IPS DF 19.7 (cell line): ENCODE measurements at places on chromosomes 2 and 18.

DNA sequence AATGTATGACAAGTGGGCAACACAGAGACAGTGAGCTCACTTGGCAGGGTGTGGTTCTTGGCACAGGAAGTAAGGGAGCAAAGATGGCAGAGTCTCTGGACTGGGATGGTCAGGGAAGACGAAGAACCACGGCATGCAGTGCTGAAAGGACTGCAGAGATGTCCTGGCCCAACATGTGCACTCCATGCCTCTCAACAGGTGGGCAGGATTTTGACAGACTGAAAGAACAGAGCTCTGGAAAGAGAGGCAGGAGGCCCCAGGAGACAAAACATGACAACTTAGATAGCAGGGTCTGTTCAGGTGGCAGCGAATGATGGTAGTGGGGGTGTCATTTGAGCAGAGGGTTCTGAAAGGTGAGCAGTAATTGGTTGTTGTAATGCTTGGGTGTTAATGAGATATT is 180.3 kb downstream of the FHOD3 start:
- no peak for DNase-seq

DNA sequence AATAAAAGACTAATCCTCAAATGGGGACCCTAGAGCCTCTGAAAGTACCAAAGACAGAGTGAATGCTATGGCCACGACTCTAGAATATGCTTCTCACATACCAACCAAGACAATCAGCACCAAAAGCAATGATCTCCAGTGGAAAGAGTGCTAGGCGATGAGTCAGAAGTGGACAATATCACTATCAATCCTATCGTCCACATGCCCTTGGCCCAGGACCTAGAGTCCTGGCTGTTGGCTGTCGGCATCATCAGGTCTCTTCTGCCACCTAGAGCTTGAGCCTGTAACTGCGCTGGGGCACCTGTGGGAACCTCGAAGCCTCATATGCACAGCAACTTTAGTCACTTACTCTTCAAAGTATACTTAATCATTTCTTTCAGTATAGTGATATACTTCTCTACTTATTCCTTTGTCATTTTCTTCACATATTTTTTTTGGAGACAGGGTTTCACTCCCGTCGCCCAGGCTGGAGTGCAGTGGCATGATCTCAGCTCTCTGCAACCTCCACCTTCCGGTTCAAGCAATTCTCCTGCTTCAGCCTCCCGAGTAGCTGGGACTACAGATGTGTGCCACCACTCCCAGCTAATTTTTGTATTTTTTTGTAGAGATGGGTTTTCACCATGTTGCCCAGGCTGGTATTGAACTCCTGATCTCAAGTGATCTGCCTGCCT is 29.7 kb downstream of the NOL10 start:
- peak; percentile 3 for DNase-seq

GRCh38 chr18:903701-904100 is 970 bp upstream of the ADCYAP1 start:
- no peak for DNase-seq

DNA sequence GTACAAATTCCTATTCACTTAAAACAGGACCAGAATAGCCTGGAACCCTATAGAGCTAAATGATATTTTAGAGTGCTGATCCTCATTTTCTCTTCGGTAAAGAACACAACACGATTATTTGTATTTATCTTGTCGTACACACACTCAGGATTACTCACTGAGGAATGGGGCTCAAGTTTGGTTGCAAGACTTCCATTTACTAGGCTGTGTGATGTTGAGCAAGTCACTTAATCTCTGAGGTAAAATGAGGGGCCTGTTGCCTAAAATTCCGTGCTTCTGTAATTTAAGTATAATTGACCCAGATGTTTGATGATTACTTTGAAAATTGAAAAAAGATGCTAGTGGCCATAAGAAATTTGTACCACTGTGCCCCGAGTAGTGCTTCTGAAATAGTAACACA is 42.6 kb upstream of the MAP4K3 start:
- DNase-seq: no peak

- DNase-seq: no peak
These were observed 52.7 kb downstream of the FAM171B start for GRCh38 chr2:186746584-186746983.

- DNase-seq: no peak
These were observed 77.8 kb upstream of the STON1 start for GRCh38 chr2:48452108-48452507.

GRCh38 chr2:120365236-120365793 is 19.4 kb downstream of the INHBB start:
- no peak for DNase-seq

GRCh38 chr2:163182764-163183354 is 344.3 kb upstream of the KCNH7 start:
- DNase-seq: no peak

DNA sequence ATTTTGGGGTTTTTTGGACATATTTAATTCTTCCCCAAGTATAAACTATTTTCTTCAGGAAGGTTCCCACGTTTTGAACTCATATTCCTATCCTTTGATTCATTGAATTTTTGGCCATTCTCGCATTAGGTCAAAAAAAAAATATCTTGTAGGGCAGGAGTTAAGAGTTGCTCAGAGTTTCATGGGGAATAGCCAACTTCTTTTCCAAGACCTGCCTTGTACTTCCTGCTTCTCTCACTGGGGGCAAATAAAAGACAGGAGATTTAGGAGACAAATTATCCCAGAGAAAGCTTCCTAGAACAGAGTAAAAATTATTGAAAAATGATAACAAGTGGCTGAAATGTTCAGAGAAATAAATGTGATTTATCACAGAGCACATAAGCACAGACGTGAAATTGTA is 55.2 kb upstream of the BCL11A start:
- no peak for DNase-seq

GRCh38 chr18:80246445-80247392 is 595 bp downstream of the PARD6G start:
- no peak for DNase-seq

- no peak for DNase-seq
These were observed 181.3 kb downstream of the PTPRM start for GRCh38 chr18:7748251-7749007.

- DNase-seq: peak; percentile 25
These were observed 213.0 kb upstream of the CELF4 start for GRCh38 chr18:37778417-37779165.

DNA sequence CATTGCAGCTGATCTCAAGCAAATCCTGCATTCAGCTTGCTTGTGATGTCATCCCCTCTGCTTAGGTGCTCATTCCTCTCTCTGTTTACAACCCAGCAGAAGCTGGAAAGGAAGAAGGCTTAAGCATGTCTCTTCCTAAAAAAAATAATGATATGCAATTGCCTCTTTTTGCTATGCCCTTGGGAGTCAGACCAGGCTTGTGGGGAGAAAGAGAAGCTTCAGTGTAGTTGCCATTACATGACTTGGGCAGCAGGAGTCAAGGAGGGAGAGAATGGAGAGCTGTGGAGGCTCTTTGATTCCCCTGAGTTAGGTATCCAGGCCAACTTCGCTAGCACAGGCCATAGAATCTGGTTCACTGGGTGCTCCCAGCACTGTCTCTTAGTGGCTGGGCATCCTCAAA is 101.1 kb downstream of the MAPK4 start:
- DNase-seq: no peak

DNA sequence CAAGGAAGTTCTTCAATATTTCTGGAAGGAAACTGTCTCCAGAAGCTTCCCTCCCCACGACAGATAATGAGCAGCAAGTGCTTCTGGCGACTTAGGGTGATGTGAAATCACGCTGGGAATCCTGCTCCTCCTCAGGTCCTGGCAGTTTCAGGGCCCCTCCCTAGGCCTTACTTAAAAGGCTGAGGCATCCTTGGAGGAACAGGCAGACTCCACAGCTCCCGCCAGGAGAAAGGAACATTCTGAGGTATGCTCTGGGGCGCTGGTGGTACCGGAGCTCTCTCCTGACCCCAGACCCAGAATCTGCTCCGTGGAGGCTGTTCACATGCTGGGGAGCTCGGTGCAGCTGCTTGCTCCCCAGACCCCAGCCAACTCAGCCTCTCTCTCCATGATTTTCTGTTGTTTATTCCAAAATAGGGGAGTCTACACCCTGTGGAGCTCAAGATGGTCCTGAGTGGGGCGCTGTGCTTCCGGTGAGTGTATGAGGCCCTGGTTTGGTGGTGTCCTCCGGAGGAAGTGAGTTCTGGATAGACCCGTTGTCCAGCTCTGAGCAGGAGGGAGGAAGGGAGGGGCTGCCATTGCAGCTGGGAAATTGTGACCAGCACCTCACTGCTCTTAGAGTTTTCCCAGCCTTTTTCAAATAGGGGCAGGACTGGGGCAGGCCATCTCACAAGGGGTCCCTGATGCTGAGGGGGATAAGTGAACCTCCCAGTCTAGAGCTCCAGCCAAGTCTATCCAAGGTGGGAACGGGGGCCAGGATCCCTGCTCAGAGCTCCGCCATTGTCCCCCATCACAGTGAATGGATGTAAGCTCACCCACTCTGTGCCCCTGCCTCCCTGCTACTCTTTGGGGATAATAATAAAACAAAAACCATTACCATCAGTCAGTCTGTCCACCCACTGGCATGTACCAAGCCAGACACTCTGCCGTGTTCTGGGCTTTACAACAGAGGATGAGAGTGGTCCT is at the start of gene IL36RN:
TSS of gene IL36RN (plus strand) at position 201 of the 963 bp plus-strand sequence. CDS start at position 442, 241 bp downstream.
- no peak for DNase-seq

GRCh38 chr2:239401881-239402233 is 1.0 kb upstream of the HDAC4 start:
- DNase-seq: no peak

DNA sequence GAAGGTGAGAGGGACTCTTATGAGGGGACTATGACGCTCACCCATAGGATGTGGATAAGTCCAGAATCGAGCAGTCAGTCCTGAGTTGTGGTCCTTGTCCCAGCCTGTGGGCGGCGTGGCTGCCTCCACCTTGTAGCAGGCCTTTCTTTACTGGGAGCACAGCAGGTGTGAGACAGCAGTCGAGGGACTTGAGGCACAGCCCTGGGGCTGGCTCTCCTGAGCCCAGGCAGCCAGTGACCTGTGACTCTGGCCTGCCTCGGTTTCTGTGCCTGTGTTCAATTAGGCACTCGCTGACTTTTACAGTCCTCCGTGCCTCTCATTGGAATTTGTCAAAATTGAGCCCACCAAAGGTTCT is 8.3 kb downstream of the PPP1R7 start:
- no peak for DNase-seq

- DNase-seq: no peak
These were observed 184.6 kb upstream of the SRD5A2 start for GRCh38 chr2:31765078-31765945.

- no peak for DNase-seq
These were observed 168.8 kb downstream of the ZNF385B start for GRCh38 chr2:179692610-179693009.

GRCh38 chr2:138012082-138012481 is 47.8 kb downstream of the HNMT start:
- DNase-seq: no peak

DNA sequence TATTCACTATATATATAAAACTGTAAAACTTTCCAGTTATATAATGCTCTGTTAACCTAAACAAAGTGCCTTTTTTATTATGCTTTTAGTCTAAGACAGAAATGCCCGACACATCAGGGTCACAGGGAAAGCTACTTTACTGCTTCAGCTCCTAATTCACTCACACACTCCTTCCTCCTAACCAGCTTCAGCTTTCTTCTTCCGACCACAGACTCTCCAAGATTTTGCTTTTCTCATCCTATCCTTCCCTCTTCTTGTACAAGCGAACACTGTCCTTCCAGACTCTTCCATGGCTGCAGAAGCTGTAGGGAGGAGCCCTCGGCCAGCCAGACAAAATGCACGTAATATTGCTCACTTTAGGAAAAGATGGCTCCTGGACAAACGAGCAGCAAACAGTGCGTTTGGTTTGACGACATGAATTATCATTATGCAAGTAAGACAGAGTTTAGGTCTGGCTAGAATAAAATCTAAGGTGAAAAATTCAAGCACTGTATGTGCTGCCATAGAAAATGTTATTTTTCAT is 47.5 kb upstream of the HNRNPA3 start:
- no peak for DNase-seq

DNA sequence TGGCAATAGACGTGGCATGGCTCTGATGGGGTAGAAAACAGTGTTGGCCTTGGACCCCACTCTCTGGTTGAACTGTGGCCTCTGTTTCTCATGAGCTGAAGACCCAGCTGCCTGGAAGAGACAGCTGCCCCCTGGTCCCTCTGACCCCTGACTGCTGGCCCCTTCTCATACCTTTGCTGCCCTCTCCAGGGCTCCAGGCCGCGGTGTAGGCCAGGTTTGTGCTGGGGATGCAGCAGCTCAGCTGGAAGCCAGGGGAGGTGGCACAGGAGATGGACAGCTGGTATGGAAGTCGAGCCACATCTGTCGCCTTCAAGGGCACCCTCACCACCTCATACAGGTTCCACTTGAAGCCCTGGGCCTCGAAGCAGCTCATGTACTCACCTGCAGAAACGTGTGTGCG is 31.7 kb upstream of the SELENOI start:
- no peak for DNase-seq

DNA sequence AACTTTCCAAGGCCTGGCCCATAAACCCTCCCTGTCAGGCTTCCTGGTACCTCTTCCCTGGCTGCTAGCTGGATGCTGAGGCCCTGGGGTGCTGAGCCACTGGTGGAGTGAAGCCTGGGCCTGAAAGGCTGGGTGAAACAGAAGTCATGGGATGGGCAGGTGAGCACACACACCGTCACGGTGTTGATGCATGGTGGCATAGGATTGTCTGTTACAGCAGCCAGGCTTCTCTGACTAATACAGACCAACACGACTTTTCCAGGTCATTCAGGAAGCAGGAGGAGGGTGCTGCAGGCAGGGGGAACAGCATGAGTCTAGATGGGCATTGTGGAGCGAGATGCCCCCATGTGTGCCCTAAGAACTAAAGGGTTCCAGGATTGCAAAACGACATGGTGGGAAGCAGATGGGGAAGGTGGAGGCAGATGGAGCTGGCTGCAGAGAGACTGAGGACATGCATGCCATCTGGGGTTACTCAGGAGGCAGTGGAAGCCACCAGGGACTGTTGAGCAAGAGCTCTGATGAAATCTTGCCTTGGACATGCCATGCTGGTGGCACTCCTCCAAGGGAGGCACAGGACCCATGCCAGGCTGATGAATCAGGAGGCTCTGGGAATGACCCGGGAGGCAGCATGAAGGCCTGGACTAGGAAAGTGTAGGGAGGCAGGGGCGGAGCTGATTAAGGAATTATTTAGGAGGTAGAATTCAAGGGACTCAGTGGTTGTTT is 480.9 kb downstream of the TSN start:
- DNase-seq: no peak

DNA sequence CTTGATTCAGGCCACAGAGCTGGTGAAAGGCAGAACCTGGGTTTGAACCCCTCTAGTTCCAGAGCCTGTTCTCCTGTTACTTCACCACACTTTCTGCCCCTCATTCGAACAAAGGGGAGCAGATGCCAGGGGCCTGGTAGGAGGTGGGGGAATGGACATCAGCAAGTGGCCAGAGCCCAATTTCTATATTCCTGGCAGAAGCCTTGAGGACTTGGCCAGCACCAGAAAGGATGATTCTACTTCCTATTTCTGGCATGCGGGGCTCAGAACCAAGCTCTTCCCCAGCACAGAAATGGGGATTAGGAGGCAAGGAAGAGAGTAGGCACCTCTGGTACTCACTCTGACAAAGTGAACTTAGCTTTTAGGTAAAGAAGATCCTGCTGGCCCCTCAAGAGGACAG is 49.3 kb downstream of the ADD2 start:
- DNase-seq: no peak
